AG04450 (cell line): ENCODE measurements at places on chromosomes 2 and 18.
A peak's percentile ranks its signal among the peaks of the same experiment; 100 is the strongest.

DNA sequence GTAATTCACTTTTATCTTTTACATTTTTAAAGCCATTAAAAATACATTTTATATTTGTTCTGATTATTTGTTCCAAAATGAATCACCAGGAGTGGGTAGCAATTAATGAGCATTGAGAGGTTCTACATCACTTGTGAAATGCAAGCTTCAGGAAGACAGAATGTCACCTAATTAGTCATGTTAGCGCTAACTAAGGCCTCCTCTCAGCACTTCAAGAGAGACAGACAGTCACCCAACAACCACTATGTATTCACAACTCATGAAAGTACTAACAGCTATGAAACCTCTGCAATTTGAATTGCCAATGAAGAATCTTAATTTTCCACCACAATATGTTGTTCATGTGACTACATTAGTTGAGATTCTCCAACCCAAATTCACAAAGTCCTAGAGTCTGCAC, 611.0 kb downstream of the KCNJ3 start:
- DNase-seq = no peak

- peak; percentile 59 for DNase-seq
Measured at GRCh38 chr18:22282311-22283115, 113.1 kb downstream of the GATA6 start.

DNA sequence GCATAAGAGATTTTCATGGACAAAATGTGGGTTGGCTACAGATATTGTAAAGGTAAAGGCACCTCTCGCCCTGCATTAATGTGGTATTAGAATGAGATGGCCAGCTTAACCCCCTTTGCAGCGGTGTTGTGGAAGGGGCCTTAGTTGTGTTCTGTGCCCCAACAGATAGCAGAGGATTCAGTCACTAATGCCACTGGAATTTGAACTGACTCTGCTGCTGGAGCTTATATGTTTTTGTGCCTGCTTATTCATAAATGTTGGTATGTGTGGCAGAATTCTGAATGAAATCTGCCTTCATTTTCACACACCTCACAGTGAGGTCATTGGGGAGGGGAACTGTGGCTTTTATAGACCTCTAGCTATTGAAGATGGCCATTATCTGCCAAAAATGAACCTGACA, 90.7 kb upstream of the ITGA6 start:
- no peak for DNase-seq

DNA sequence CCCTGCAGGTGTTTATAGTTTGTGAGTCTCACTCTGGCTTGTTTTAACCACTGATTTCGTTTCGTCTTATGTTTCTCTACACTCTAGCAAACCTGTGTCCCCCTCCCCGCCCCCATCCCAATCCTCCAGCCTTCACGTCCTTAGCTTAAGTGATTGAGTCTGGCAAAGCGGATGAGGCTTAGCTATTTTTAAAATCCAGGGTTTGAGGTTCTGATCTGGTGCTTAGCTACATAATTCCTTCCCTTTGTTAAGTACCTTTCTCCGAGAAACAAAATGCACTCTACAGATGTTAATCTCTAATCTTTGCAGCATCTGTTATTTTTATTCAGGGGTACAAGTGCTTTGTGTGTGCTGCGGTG, 7.8 kb downstream of the AGAP1 start:
- no peak for DNase-seq

DNA sequence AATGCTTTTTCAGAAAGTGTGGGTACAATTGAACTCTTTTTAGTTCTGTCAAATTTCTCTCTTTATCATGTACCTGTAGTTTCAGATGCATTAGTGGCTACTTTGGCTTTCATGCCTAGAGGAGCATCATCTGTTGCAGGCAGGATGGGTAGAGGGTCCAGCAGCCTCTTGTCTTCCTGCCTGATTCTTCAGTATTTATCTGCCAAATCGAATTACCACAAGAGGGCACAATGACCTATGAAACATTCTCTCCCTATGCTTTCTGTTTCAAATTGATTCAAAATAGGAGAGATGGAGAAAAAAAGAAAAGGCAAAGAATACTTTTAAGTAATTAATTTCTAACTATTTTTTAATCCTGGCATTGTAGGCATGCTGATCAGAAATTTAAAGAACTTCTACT, 477.2 kb downstream of the TRIB2 start:
- no peak for DNase-seq
